ENCODE measurements at places on chromosomes 1 and 21. TPM values are rescaled to one million over a fixed set of nuclear protein-coding genes. Genes with fewer than 3 reads are reported as not detected.

DNA sequence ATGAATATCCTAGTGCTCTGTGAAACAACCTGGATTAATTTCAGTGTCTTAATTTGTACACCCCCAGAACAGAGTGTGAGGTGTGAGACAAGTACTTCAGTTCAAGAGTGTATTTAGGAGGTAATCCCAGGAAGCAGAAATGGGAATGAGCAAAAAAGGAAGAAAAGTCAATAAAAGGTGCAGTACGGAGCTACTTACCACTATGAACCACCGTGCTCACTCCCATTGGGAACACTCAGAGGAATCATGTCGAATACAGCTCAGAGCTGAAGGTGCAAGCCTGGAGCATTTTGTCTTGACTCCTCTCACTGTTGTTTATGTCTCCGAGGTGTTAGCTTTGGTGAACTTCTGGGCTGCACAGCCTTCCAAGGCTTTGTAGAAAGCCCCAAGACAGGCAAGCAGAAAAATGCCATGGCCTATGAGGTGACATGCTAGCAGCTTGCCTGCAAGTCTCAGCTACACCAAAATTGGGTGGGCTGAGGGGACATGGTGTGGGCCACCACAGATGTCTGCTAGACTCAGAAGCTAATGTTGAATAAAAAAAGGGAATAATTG is 7.4 kb upstream of the SVBP start:
- H3K36me3 ChIP-seq = no peaks in the 10 kb centered on the region
- DNase-seq = no peak
- H3K27me3 ChIP-seq = no peaks in the 10 kb centered on the region

The WLS gene
- total RNA-seq = 70.6 TPM

The ASPM gene
- 41.9 TPM for total RNA-seq

DNA sequence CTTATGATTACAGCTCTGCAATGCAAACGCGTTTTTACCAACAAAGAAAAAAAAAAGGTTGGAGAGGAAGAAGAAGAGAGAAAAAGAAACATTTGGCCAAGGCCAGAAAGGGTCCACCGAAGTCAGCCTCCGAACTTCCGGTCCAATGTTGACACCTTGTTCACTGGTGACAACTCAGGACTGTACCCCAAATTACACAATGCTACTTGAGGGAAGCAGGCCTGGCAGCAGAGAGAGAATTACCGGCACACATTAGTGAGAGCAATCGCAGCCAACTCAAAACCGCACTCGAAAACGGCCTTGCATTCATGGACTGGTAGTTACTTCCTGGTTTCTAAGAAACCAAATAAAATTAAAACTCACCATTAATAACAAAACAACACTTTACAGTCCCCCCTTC is 652.5 kb downstream of the KIF26B start:
- no peak for DNase-seq
- H3K27ac ChIP-seq = no peak overlapping the region
- no peaks in the 10 kb centered on the region for H3K36me3 ChIP-seq
- no peak overlapping the region for H3K4me3 ChIP-seq
- H3K27me3 ChIP-seq = no peaks in the 10 kb centered on the region
- peaks cover 40% of the 10 kb centered on the region for H3K4me1 ChIP-seq

The OLIG2 gene
- total RNA-seq = not detected

GRCh38 chr1:225973158-225973557 is 26.0 kb downstream of the SDE2 start:
- no peaks in the 10 kb centered on the region for H3K36me3 ChIP-seq
- H3K4me3 ChIP-seq = no peak overlapping the region
- peaks cover 5% of the 10 kb centered on the region for H3K4me1 ChIP-seq
- H3K27me3 ChIP-seq = no peaks in the 10 kb centered on the region
- no peak overlapping the region for H3K27ac ChIP-seq

DNA sequence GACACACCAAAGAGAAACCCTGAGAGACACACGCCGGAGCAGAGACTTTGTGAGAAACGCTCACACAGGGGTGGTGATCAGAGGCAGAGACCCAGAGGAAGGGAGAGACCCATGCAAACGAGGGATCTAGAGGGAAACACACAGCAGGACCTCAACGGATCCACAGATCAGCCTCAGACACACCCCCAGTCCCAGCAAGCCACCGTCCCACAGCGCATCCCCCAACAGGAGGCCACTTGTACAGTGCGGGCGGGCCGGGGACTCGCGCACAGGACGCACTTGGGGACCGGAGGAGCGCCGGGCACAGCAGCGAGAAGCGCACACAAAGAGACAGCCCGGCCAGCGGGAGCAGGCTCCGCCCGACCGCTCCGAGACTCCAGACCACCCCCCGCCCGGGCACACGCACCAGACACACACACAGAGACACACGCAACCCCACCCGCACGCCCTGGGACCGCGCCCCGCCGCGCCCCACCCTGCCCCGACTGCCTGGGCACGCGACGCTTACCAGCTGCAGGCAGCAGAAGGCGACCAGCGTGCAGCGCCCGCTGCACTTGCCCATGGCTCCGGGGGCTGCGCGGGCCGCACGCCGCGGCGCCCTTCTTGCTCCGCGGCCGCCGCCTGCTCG is 587 bp downstream of the NKAIN1 start:
- H3K27me3 ChIP-seq = no peaks in the 10 kb centered on the region
- no peaks in the 10 kb centered on the region for H3K4me1 ChIP-seq
- H3K4me3 ChIP-seq = peak overlapping the region; percentile 39
- no peaks in the 10 kb centered on the region for H3K36me3 ChIP-seq
- no peak for DNase-seq

DNA sequence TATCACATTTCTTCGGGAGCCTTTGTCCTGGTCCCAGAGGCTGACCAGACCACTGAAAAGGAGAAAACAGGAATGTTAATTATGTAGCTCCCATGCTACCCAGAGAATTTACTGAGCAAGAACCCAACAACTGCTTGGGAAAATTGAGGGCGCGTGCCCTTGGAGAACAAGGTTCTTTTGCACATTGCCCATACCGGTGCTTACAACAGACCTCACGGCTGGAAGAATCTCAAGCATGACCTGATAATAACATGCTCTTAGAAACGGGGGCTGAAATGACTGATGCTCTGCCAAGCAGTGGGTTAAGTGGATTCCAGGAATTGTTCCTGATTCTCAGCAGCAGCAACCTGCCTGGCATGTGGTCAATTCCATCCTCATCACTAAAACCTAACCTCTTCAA is 49.3 kb upstream of the AJAP1 start:
- H3K27me3 ChIP-seq = no peaks in the 10 kb centered on the region
- no peak for DNase-seq
- H3K27ac ChIP-seq = no peak overlapping the region
- no peaks in the 10 kb centered on the region for H3K36me3 ChIP-seq

DNA sequence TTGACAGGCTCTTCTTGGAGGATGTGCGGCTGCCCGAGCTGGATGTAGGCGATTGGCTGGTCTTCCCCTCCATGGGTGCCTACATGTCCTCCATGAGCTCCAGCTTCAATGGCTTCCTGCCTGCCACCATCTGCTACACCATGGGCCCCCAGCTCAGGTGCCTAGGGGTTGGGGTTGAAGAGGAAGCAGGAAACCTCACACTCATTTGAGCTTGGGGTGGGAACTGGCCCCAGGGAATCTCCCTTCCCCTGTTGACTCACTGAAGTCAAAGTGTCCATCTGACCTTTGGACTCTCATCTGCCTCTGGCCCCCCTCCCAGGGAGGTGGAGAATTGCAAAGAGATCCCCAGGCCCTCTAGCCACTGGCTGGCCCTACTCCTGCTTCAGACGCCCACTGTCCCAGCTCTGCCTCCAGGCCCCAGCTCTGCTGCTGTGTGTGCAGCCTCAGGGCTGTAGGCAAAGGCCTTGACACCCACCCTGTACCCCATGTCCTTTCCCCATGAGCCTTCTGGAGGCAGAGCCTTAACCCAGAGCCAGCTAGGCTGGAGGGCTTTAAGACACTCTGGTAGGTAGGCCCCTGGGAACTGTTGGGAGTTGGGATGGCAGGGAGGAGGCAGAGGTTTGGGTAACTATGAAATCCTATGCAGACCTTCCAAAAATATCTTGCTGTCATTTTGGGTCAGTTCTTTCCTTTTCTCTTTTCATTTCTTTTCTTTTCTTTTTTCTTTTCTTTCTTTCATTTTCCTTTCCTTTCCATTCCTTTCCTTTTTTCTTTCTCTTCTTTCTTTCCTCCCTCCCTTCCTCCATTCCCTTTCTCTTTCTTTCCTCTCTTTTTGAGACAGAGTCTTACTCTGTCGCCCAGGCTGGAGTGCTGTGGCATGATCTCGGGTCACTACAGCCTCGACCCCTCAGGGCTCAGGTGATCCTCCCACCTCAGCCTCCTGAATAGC is 66.9 kb upstream of the TINAGL1 start:
- H3K27me3 ChIP-seq = no peaks in the 10 kb centered on the region
- H3K4me3 ChIP-seq = no peak overlapping the region

- no peaks in the 10 kb centered on the region for H3K27me3 ChIP-seq
- no peaks in the 10 kb centered on the region for H3K4me1 ChIP-seq
- H3K27ac ChIP-seq = no peak overlapping the region
These were observed 58.0 kb downstream of the B3GALT5 start for GRCh38 chr21:39670701-39671100.

- no peak for DNase-seq
- no peaks in the 10 kb centered on the region for H3K36me3 ChIP-seq
- H3K4me1 ChIP-seq = peaks cover 54% of the 10 kb centered on the region
- H3K27ac ChIP-seq = peak overlapping the region; percentile 88
- H3K27me3 ChIP-seq = no peaks in the 10 kb centered on the region
- no peak overlapping the region for H3K4me3 ChIP-seq
These were observed 53.9 kb downstream of the NENF start for GRCh38 chr1:212486619-212486975.

- H3K4me3 ChIP-seq = no peak overlapping the region
- no peak for DNase-seq
- H3K27me3 ChIP-seq = no peaks in the 10 kb centered on the region
- no peaks in the 10 kb centered on the region for H3K36me3 ChIP-seq
- no peaks in the 10 kb centered on the region for H3K4me1 ChIP-seq
These were observed 82.4 kb downstream of the ST6GALNAC3 start for GRCh38 chr1:76156987-76157386.

- H3K4me3 ChIP-seq = no peak overlapping the region
- H3K36me3 ChIP-seq = no peaks in the 10 kb centered on the region
- DNase-seq = no peak
- no peaks in the 10 kb centered on the region for H3K27me3 ChIP-seq
- H3K4me1 ChIP-seq = no peaks in the 10 kb centered on the region
These were observed 97.7 kb downstream of the AJAP1 start for GRCh38 chr1:4752059-4752458.

DNA sequence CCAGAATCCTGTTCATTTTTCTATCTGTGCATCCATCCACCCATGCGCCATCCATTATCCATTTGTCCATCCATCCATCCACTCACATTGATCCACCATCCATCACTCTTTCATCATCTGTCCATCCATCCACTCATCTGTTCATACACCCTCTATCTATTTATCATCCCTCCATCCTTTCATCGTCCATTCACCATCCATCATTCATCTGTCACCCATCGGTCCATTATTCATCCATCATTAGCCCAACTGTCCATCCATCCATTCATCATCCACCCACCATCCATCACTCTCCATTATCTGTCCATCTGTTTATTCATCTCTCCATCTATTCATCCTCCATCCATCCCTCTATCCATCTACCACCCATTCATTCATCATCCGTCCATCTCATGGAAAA is 125.7 kb upstream of the TMPRSS2 start:
- no peaks in the 10 kb centered on the region for H3K36me3 ChIP-seq
- H3K4me3 ChIP-seq = no peak overlapping the region
- peak overlapping the region; percentile 36 for H3K27ac ChIP-seq
- no peak for DNase-seq
- peaks cover 30% of the 10 kb centered on the region for H3K4me1 ChIP-seq

The PKLR gene
- total RNA-seq = not detected

The S1PR1 gene
- total RNA-seq = not detected

DNA sequence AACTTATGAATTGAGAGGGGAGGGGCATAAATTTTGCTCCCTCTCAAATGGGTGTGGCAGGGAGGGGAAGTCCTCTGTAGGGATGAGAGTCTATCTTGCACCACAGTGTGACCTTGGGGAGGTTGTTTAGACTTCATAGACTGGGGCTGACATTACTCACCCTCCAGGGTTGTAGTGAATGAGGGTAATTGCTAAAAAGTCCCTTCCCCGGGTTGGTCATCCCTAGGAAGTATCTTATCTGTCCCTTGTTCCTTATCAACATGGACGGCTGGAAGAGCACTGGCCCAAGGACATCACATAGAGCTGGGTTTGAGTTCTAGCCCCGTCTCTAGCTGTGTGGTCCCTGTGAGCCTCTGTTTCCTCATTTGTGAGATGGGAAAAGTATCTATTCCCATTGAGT is 52.4 kb upstream of the SLC2A1 start:
- H3K36me3 ChIP-seq = no peaks in the 10 kb centered on the region
- peaks cover 70% of the 10 kb centered on the region for H3K4me1 ChIP-seq
- no peak for DNase-seq
- peak overlapping the region; percentile 90 for H3K27ac ChIP-seq
- H3K4me3 ChIP-seq = no peak overlapping the region

The INAVA gene
- 123 TPM for total RNA-seq

GRCh38 chr1:88801575-88802208 is 89.7 kb downstream of the GTF2B start:
- H3K27ac ChIP-seq = no peak overlapping the region
- no peak for DNase-seq
- H3K36me3 ChIP-seq = no peaks in the 10 kb centered on the region
- no peaks in the 10 kb centered on the region for H3K27me3 ChIP-seq
- no peak overlapping the region for H3K4me3 ChIP-seq

The SPRR1B gene
- total RNA-seq = not detected

- peaks cover 7% of the 10 kb centered on the region for H3K4me1 ChIP-seq
- H3K27me3 ChIP-seq = no peaks in the 10 kb centered on the region
- H3K36me3 ChIP-seq = no peaks in the 10 kb centered on the region
- no peak overlapping the region for H3K4me3 ChIP-seq
- H3K27ac ChIP-seq = no peak overlapping the region
These were observed 5.5 kb downstream of the AP4B1 start for GRCh38 chr1:113899111-113899510.
